Osteoblast (primary cell): ENCODE measurements at places on chromosomes 7 and 10. TPM values are rescaled to one million over a fixed set of nuclear protein-coding genes. Genes with fewer than 3 reads are reported as not detected.

DNA sequence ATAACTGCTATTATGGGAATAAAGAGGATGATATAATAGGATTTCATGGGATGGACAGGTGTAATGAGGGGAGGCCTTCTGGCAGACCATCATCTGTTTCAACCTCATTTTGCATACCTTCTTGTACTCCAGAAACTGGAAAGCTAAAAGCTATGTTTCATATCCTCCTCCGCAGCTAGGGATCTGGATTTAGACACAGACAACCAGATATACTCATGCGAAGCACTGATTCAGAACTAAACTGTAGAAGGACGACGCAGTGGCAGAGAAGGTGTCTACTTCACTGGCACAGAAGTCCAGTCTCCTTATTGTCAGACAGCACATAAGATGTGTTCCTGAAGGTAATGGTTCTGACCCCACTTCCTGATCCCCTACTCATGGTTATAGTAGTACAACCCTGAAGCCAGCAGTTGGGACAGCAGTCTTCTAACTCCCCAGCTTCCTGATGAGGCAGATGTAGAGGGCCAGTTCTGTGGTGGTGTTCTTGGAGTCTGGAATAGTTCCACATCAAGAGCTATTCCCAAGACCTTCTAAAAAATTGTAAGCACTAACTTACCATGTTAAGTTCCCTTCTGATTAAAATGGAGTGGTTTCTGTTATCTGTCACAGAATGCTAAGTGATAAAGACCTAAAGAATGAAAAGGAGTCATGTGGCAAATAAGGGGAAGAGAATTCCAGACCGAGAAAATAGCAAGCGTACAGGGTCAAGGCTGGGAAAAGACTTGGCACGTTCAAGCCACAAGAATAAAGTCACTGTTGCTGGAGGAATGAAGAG, 550.3 kb downstream of the GRM8 start:
- DNase-seq = no peak

GRCh38 chr7:112272921-112273561, 66.5 kb downstream of the ZNF277 start:
- no peak for DNase-seq

- DNase-seq = no peak
Observed at GRCh38 chr7:152180587-152180986, 155.1 kb downstream of the GALNT11 start.

- no peak for DNase-seq
Observed at GRCh38 chr10:32244421-32245207, 102.3 kb downstream of the EPC1 start.

DNA sequence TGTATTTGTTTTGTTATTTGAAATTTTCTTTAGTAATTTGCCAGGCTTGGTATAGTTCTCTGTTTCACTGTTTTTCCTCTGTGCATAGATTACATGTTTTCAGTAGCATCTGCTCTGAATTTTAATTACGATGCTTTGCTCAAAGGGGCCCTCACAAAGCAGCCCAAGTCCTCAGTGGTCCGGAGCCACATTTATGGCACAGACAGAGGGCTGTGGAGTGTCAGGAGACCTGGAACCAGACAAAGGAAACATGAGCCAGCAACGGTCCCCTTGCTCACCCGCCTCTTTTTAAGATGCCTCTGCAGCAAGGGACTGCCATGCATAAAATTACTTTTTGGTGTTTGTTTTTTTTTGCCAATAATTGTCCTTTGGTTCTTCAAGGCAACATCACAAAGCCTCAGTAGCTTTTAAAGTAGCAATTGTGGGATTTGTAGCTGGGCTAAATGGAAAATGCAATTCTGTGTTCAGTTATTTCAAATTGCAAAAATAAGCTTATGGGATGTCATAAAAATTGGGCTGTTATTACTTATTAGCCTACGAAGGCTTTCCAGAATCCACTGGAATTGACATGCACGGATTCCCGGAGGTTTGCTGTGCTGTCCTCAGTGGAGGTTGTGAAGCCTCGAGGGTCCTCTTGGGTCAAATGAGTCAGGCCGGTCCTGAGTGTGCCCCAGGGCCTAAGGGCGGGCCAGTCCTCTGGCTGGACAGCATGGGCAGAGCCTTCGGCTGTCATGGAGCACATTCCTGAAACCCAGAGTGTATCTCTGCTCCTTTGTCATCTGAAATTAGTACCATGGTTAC, 422.8 kb downstream of the GLRX3 start:
- DNase-seq = peak; percentile 41

GRCh38 chr10:117463545-117463920, 79.0 kb upstream of the EMX2 start:
- no peak for DNase-seq

DNA sequence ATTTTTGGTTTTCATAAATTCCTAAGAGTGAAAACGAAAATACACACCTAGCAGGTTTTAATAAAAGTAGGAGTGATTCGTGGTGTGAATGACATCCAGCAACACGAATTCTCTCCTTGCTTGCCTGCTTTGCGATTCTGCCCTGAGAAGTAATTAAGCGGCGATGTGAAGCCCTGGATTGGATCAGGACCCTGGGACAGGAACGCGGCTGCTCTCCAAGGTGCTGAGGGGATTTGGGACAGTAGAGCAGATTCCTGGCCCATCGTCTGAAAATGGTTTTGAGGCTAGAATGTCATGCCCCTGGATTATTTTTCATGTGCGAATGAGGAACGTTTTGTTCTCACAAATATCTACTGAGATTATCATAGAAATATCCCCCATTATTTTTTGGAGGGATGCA, 7.8 kb downstream of the NPS start:
- DNase-seq = no peak

- DNase-seq = peak; percentile 95
Observed at GRCh38 chr7:123749537-123749857, 694 bp upstream of the WASL start.

DNA sequence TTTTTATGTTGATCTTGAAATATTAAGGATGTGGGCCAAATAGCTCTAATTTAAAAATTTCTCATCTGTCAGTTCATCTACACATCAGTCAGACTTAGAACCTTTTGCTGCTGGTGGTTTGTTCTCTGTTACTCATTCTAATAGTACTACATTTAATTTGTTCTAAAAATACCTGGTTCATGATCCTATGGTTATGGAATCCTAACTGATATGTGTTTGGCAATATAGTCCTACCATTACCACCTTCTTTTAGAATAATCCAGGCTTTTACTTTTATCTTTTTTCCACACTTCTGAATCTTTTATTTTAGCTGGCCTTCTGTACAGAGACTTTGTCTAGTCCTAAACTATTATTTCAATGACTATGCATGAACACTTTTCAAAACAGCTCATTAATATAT, 116.9 kb downstream of the SVOPL start:
- DNase-seq = no peak

- DNase-seq = no peak
Observed at GRCh38 chr10:23474626-23475025, 35.8 kb downstream of the OTUD1 start.

- DNase-seq = peak; percentile 93
Observed at GRCh38 chr7:32958046-32959025, 1.1 kb downstream of the FKBP9 start.

GRCh38 chr10:74589226-74589673, 237.2 kb upstream of the KAT6B start:
- peak; percentile 94 for DNase-seq

- DNase-seq = no peak
Observed at GRCh38 chr7:33497051-33497450, 367.7 kb downstream of the BBS9 start.

MOGAT3 gene
- not detected in 2 replicates for total RNA-seq

COL26A1 gene
- total RNA-seq = not detected in 2 replicates

MRLN gene
- total RNA-seq = not detected in 2 replicates
